ENCODE measurements at places on chromosomes 3 and 15. TPM values are rescaled to one million over a fixed set of nuclear protein-coding genes. Genes with fewer than 3 reads are reported as not detected.

MGLL gene
- total RNA-seq: 18.1 TPM

VEPH1 gene
- total RNA-seq: 23.2 TPM

SI gene
- total RNA-seq: not detected

ZDHHC23 gene
- total RNA-seq: 1.1 TPM

- no peak for DNase-seq
Measured at GRCh38 chr3:108334701-108335100, 38.4 kb downstream of the HHLA2 start.

- no peak for DNase-seq
Measured at GRCh38 chr3:143208976-143209714, 89.6 kb downstream of the CHST2 start.

- DNase-seq: no peak
Measured at GRCh38 chr15:82892573-82892972, 59.9 kb downstream of the HOMER2 start.

- no peak for DNase-seq
Measured at GRCh38 chr3:183775781-183776180, 49.6 kb downstream of the MAP6D1 start.

GRCh38 chr15:29652595-29652994 is 169.7 kb downstream of the TJP1 start:
- DNase-seq: no peak

- no peak for DNase-seq
Measured at GRCh38 chr15:70770863-70771262, 7.5 kb upstream of the UACA start.

- DNase-seq: no peak
Measured at GRCh38 chr3:52743152-52743551, 27.6 kb downstream of the NEK4 start.
